ENCODE measurements at places on chromosomes 4 and X.

DNA sequence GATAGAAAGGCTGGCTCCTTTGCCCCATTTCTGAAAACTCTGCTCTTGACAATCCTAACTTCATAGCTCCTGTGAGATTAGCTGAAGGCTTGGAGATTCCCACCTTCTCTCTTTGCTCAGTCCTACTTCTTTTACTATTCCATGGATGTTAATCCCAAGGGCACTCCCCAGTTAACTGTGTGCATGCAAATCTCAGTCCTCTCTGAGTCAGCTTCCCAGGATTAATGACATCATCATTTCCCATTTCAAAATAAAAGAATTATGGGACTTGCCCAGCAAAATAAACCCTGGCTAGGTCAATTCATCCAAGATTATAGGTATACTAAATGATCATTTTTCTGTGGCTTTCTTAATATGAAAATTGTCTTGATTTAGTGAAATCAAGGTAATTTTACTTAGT, 328.6 kb upstream of the NR3C2 start:
- no peak for DNase-seq

GRCh38 chr4:148229028-148229427, 213.2 kb downstream of the NR3C2 start:
- no peak for DNase-seq

- no peak for DNase-seq
Observed at GRCh38 chr4:26071688-26072087, 157.7 kb downstream of the SMIM20 start.

DNA sequence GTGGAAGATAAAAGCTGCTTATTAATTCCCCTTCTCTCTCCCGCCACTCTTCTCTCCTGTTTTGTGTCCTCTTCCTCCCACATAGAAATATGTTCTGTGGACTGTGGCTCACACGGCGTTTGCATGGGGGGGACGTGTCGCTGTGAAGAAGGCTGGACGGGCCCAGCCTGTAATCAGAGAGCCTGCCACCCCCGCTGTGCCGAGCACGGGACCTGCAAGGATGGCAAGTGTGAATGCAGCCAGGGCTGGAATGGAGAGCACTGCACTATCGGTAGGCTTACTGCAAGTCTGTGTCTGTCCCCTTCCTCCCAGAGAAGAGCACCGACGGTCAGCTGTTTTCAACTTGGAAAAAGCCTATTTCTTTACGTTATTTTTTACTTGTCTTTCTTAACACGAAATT, 229.1 kb downstream of the DCTD start:
- DNase-seq: no peak

DNA sequence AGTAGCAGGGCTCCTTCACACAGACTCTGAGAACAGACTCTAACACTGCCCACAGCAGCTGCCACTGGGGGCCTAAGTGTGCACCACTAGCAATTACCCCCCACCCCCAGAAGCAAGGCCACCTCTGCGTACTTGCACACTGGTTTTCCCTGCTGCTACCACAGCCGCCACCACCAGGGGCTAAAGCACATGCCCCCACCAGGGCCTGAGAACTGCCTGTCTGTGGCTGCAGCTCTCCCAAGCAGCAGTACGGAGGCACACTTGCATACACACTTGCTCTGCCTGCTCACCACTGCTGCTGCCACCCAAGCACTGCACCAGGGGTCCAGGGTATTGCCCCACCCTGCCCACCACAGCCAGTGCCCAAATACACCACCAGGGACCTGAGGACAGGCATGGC, 59.6 kb downstream of the SCML2 start:
- no peak for DNase-seq

DNA sequence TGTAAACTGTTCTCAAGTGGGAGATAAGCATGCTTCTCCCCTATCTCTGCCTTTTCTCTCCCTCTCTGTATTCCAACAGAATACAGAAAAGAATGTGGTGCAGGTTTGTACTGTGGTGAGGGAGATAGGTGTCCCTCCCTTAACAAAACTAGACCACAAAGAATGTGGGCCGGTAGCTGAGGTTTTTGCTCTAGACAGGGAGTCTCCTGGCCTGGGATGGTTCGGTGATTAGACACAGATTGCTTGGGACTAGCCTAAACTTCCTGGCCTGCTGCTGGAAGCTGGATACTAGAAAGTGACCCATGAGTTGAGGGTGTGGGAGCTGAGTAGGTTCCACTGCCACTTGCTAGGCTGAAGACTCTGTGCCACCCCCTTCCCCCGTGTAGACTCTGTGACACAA, 143.0 kb downstream of the CXXC4 start:
- DNase-seq: no peak

- no peak for DNase-seq
Observed at GRCh38 chr4:20287246-20287645, 35.5 kb downstream of the SLIT2 start.

DNA sequence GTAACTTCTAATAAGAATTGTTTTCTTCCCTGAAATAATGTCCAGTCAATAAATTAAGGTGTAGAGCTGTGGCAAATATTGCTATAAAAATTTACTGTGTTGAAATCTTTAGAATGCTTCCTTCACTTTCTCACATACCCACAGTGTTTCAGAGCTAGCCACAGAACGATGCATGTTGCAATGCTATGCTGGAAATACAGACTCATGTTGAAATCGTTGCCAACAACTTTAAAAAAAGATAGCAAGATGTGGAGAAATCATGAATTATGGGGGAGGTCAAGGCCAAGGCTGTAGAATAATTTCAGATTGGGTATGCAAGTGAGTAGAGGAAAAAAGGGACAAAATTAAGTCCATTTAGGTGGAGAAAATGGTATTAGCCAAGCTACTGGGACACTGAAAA, 204.8 kb downstream of the VEGFC start:
- DNase-seq: no peak

GRCh38 chr4:117783716-117784115, 250.6 kb upstream of the NDST3 start:
- DNase-seq: no peak

- DNase-seq: no peak
Observed at GRCh38 chrX:42090395-42090794, 167.0 kb upstream of the CASK start.

GRCh38 chr4:178329226-178329872, 887.1 kb upstream of the AGA start:
- DNase-seq: no peak

DNA sequence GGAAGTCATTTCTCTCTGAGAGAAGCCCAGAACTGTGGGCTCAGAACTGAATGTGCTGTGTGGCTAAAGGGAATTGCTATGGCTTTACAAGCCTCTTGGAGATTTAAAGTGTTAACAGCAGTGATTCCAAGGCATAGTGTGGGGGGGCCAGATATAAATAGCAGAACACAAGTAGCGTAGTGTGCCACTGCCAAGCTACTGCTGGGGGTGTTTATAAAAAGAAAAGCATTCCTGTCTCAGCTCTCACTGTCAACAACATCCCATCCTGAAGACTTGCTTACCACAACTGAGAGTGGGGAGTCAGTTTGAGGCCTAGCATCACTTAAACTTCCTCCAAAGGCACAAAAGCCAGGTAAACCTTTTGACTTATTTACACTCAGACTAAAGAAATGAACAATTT, at the start of gene ART3:
TSS of gene ART3 (plus strand) at position 242 of the 400 bp plus-strand sequence. CDS start 1,181 bp downstream, outside the sequence.
- no peak for DNase-seq

GRCh38 chrX:30577362-30577991, at the start of gene TASL:
TASL (minus strand) TSS chrX:30577766; CDS start chrX:30560355, 17,411 bp downstream.
- DNase-seq: no peak
